Pancreas (tissue), 10 donors: ENCODE measurements at places on chromosomes 11 and 22. TPM values are rescaled to one million over a fixed set of nuclear protein-coding genes. Genes with fewer than 3 reads are reported as not detected.

Gene LRRC56
- 1.8 TPM for total RNA-seq

DNA sequence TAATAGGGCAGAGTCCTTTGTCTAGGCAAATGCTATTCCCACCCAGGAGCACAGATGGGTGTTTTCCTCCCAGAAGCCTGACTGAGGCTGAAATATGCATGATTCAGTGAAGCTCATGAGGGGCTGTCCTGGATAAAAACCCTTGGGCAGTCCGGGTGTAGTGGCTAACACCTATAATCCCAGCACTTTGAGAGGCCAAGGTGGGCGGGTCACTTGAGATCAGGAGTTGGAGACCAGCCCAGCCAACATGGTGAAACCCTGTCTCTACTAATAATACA lies 48.6 kb upstream of the LMO2 start:
- no peak overlapping the region for H3K27ac ChIP-seq
- DNase-seq: no peak
- no peaks in the 10 kb centered on the region for H3K36me3 ChIP-seq

GRCh38 chr11:10092426-10092825 lies 201.6 kb downstream of the SBF2 start:
- H3K27ac ChIP-seq: no peak overlapping the region
- no peaks in the 10 kb centered on the region for H3K27me3 ChIP-seq

Gene ARCN1
- total RNA-seq: 96.7 TPM

DNA sequence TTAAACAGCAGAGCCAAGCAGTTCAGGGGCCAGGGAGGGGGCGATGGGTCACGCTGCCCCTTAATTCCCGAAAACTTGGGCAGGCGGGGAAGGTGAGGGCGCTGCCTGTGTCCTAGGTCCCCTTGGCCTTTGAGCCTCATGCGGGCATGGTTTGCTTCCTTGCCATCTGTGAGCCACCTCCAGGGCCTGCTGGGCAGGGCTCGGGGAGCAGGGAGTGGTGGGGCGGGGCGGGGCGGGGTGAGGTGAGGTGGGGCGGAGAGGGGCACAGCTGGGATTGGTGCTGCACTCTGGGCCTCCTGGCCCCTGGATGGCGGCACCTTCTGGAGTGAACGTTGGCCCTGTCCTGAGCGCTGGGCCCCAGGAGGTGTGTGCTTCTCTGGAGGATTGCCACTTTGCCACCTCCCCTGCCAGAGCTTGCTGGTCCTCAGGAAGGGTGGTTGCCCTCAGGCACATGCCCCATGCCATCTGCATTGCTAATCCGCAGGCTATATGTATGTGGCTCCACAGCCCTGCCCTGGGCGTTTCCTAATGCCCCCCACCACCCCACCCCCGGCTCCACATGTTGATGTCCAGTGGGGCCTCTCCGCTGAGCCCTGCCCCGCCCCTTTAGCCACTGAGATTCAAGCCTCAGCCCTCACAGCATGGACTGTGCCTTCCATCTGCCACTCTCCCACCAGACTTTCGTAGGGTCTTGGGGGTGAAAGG lies 352.5 kb downstream of the TBC1D22A start:
- H3K4me3 ChIP-seq: no peak overlapping the region
- H3K27ac ChIP-seq: no peak overlapping the region
- no peaks in the 10 kb centered on the region for H3K27me3 ChIP-seq
- H3K4me1 ChIP-seq: peaks cover 13% of the 10 kb centered on the region

Gene TIGD3
- total RNA-seq: not detected

DNA sequence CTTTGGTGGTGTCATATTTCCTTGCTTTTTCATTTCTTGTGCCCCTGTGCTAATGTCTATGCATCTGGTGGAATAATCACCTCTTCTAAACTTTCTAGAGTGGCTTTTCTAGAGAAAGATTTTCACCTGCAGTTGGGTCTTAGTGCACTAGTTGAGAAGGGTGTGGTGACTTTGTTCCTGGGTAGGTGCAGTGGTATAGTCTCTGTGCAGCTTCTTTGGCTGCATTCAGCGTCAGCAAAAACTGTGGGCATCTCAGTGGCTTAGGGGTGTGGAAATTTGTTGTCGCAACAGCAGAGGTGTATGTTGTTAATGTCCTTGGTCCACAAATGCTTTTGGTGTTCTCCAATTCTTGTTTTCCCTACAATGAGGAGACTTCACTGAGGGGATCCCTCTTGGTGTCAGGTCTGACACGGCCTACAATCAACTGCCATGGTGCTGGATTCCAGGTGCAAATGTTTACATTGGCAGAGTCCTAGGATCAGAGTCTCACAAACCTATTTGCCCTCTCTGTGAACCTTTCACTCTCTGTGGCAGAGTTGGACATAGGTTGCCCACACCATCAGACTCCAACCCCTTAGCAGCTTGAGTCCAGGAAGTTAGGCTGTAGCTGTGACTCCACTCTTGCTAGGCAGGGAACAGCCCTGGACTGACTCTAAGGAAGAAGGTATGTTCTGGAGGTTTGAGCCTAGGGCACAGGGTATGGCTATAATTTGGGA lies 48.8 kb downstream of the GDPD4 start:
- no peak overlapping the region for H3K27ac ChIP-seq
- no peak for DNase-seq
- H3K27me3 ChIP-seq: no peaks in the 10 kb centered on the region
- H3K4me1 ChIP-seq: no peaks in the 10 kb centered on the region

GRCh38 chr11:420911-421321 lies 6.1 kb upstream of the SIGIRR start:
- H3K27ac ChIP-seq: no peak overlapping the region
- no peak overlapping the region for H3K4me3 ChIP-seq
- no peaks in the 10 kb centered on the region for H3K27me3 ChIP-seq
- H3K4me1 ChIP-seq: no peaks in the 10 kb centered on the region
- DNase-seq: peak; percentile 67

GRCh38 chr22:46534177-46534776 lies 3.1 kb downstream of the CELSR1 start:
- no peak for DNase-seq
- H3K27ac ChIP-seq: no peak overlapping the region
- H3K36me3 ChIP-seq: no peaks in the 10 kb centered on the region
- H3K27me3 ChIP-seq: peaks cover 6% of the 10 kb centered on the region
- no peak overlapping the region for H3K4me3 ChIP-seq

GRCh38 chr11:122019908-122020694 lies 95.9 kb downstream of the BLID start:
- no peak overlapping the region for H3K27ac ChIP-seq
- H3K4me3 ChIP-seq: no peak overlapping the region
- no peaks in the 10 kb centered on the region for H3K36me3 ChIP-seq
- H3K27me3 ChIP-seq: no peaks in the 10 kb centered on the region
- H3K4me1 ChIP-seq: no peaks in the 10 kb centered on the region
- no peak for DNase-seq

Gene C22orf15
- not detected for total RNA-seq

DNA sequence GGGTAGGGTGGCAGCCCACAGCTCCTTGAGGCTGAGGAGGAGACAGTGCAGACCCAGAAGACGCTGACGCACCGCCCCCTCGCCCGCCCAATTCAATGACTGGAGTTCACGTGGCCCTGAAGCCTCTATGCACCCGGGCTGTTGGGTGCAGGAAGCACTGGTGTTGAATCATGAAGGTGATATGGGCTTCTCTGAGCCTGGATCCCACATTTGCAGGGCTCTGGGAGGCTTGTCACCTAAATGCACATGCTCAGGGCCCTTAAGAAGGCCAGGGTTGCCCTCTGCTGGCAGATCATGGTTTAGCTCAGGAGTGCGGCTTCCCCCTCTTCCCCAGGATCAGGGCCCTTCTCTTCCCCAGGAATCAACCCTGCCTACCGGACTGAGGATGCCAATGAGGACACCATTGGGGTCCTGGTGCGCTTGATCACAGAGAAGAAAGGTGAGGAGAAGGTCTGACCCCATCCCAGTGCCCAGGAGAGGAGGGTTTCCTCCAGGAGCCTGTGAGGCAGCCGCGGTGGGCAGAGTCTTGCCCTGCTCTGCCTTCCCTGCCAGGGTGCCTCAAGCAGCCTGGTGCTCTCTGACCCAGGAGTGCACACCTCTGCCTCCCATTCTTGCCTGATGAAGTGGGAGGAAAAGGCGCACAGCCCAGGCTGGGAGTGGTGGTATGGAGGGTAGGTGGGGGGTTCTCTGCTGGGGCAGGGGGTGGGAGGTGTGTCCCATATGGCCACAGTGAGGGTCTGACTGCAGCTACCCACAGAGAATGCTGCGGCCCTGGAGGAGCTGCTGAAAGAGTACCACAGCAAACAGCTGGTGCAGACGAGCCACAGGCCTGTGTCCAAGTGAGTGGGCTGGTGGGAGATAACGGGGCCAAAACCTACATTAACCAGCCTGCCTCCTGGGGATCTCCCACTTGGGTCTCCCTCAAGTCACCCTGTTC lies 17.5 kb downstream of the RELT start:
- H3K4me1 ChIP-seq: no peaks in the 10 kb centered on the region
- no peaks in the 10 kb centered on the region for H3K36me3 ChIP-seq
- no peak overlapping the region for H3K27ac ChIP-seq
- no peak overlapping the region for H3K4me3 ChIP-seq
- H3K27me3 ChIP-seq: no peaks in the 10 kb centered on the region

DNA sequence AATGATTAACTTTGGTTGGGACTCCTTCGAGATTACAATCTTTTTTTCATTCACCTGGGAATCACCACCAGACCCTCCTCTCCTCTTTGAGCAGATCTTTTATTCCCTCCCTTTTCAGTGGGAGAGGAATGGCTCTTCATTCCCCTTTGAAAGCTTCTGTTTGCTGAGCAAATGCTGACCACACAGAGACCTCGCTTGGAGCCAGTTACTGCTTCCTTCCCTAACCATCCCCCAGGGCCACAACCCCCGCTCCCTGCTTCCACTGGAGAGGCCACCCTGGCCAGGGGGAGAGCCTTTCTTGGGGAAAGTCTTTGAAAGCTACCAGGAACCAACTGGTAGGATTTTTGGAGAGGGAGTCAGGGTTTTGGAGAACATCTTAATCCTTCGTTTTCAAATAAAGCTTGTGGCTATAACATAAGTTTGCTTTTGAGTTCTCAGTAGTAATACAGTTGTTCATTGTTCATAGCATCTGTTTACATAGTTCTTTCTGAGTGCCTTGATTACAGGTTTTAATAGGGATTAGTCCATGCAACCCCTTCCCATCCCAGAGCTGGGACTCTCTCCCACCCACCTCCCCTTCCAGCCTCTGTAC lies 138.4 kb downstream of the DBX1 start:
- no peak overlapping the region for H3K4me3 ChIP-seq
- no peak overlapping the region for H3K27ac ChIP-seq
- H3K27me3 ChIP-seq: no peaks in the 10 kb centered on the region
- peaks cover 3% of the 10 kb centered on the region for H3K4me1 ChIP-seq
- H3K36me3 ChIP-seq: no peaks in the 10 kb centered on the region

- no peak for DNase-seq
- H3K4me1 ChIP-seq: no peaks in the 10 kb centered on the region
- H3K4me3 ChIP-seq: no peak overlapping the region
- no peak overlapping the region for H3K27ac ChIP-seq
Measured at GRCh38 chr11:111193924-111194490, 51.5 kb upstream of the POU2AF2 start.

DNA sequence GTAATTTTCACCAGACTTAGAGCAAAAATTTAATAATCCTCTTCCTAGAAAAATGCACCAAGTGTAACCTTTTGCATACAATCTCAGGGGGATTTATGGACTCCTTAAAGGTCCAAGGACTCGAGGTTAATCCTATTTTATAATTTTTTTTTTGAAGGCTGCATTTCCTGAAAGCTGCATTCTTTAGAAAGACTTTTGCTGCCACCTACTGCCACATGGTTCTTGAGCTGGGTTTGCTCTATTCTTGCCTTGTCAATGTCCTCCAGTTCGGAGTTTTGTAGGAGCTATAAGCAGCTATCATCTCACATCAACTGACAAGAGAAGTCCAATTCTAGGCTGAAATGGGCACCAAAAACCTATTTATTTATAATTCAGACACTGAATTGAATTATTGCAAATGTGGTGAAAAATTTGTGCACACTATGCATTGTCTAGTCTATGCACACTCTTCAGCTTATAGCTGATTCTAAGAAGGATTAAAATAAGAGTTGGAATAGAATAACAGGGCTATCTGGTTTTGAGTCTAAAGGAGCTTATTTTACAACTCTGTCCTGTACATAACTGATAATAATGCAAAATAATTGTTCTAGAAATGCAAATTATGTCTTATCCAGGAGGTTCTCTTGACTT lies 31.3 kb downstream of the TRAF6 start:
- no peak overlapping the region for H3K27ac ChIP-seq
- no peaks in the 10 kb centered on the region for H3K27me3 ChIP-seq
- no peak for DNase-seq

Gene RASGRP2
- total RNA-seq: 2.8 TPM

GRCh38 chr11:113855803-113856202 lies 19.6 kb downstream of the USP28 start:
- no peak overlapping the region for H3K4me3 ChIP-seq
- H3K36me3 ChIP-seq: peaks cover 2% of the 10 kb centered on the region
- no peak for DNase-seq

- H3K36me3 ChIP-seq: no peaks in the 10 kb centered on the region
- no peak overlapping the region for H3K27ac ChIP-seq
- no peak for DNase-seq
- no peaks in the 10 kb centered on the region for H3K4me1 ChIP-seq
- no peak overlapping the region for H3K4me3 ChIP-seq
- no peaks in the 10 kb centered on the region for H3K27me3 ChIP-seq
Measured at GRCh38 chr11:106670069-106670468, 348.2 kb downstream of the GUCY1A2 start.

DNA sequence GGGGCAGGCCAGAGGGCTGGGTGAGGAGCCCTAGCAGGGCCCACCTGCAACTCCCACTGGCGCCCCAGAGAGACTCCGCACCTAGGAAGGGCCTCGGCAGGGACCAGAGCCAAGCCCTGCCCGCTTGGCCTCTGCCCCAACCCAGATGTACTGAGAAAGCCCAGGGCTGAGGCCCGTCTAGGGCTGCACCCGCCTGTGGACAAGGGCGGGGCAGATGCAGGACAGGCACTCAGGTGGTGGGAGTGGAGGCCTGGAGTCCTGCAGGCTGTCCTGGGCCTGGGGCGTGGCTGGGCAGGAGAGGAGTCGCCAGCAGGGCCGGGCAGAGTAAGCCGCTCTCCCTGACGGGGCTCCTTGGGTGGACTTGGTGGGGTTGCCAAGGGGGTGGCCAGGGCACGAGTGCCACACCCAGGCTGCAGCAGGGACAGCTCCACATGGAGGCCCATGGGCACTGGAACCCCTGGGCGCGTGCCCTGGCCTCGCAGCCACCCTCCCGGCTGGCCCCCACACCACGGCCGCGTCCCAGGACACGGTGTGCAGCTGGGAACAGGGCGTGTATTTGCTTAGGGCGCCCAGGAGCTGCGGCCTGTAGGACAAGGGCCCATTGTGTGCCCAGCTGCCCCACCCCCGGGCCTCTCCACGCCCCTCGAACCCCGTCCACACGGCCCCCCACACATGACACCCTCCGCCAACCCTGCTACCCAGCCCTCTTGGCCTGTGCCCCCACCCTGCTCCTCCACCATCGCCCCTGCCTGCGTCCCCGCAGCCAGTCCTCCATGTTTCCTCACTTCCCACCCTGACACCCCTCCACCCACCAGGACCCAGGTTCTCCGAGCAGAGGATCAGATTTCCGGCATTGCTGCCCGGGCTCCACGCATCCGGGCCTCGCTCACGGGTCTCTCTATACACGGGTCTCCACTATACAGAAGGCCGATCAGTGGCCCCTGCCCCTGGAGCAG lies 11.3 kb upstream of the PIM3 start:
- peak overlapping the region; percentile 86 for H3K27ac ChIP-seq
- peaks cover 63% of the 10 kb centered on the region for H3K4me1 ChIP-seq
- H3K4me3 ChIP-seq: peak overlapping the region; percentile 1
- DNase-seq: peak; percentile 87
